Ureter (tissue), 1 donor: ENCODE measurements at places on chromosomes 16 and 17. TPM values are rescaled to one million over a fixed set of nuclear protein-coding genes. Genes with fewer than 3 reads are reported as not detected.

The ARHGAP44 gene
- total RNA-seq: 8.8 TPM

- no peak for DNase-seq
Measured at GRCh38 chr16:77686385-77686784, 35.9 kb upstream of the NUDT7 start.

DNA sequence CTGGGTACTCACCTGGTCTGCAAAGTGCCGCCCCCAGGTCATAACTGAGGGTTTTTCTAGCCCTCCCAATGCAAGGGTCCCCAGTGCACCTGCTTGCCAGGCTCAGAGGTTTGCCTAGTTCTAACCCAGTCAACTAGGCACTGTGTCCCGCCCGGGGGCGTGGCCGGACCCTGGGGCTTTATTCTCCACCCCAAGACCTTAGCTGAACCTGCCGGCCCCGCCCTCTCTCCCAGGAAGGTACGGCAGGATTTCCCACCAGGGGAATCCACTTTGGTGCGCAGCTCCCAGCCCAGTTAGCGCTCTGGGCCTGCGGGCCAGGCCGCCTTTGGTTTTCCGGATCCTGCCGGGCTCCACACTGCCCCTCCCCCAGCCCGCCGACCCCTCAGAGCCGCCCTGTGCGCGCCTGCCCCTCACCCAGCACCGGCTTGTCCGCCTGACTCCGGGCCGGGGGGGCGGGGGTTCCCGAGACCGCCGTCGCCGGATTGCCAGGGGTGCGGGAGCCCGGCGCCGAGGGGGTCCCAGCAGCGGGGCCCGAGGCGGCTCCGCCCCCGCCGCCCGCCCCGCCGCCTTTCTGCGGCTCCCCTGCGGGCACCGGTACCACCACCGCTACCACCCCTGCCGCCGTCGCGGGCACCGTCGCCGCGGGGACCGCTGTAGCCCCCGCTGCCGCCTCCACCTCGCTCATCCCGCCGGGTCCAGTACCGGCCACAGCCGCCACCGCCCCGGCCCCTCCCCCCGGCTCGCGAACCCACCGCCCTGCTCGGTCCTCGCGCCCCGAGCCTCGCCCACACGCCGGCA lies 424 bp downstream of the YBX2 start:
- DNase-seq: no peak

GRCh38 chr17:59332749-59333377 lies 1.4 kb downstream of the YPEL2 start:
- peak; percentile 50 for DNase-seq

- DNase-seq: no peak
Measured at GRCh38 chr16:71402007-71402406, 39.8 kb downstream of the TLE7 start.

- no peak for DNase-seq
Measured at GRCh38 chr16:76574651-76575050, 297.4 kb downstream of the CNTNAP4 start.

- no peak for DNase-seq
Measured at GRCh38 chr16:67170949-67171649, 761 bp downstream of the NOL3 start.
